ENCODE measurements at places on chromosomes 3 and 15.
A peak's percentile ranks its signal among the peaks of the same experiment; 100 is the strongest.

- no peaks in the 10 kb centered on the region for H3K27me3 ChIP-seq
- H3K4me3 ChIP-seq = no peak overlapping the region
- H3K36me3 ChIP-seq = no peaks in the 10 kb centered on the region
- H3K4me1 ChIP-seq = peaks cover 40% of the 10 kb centered on the region
- no peak overlapping the region for H3K27ac ChIP-seq
Measured at GRCh38 chr3:16838561-16838960, 46.2 kb upstream of the PLCL2 start.

- H3K4me3 ChIP-seq = peak overlapping the region; percentile 74
- no peaks in the 10 kb centered on the region for H3K27me3 ChIP-seq
- peak; percentile 89 for DNase-seq
- peaks cover 17% of the 10 kb centered on the region for H3K4me1 ChIP-seq
- H3K27ac ChIP-seq = peak overlapping the region; percentile 79
Measured at GRCh38 chr3:47009225-47010110, 30.0 kb downstream of the NBEAL2 start.

DNA sequence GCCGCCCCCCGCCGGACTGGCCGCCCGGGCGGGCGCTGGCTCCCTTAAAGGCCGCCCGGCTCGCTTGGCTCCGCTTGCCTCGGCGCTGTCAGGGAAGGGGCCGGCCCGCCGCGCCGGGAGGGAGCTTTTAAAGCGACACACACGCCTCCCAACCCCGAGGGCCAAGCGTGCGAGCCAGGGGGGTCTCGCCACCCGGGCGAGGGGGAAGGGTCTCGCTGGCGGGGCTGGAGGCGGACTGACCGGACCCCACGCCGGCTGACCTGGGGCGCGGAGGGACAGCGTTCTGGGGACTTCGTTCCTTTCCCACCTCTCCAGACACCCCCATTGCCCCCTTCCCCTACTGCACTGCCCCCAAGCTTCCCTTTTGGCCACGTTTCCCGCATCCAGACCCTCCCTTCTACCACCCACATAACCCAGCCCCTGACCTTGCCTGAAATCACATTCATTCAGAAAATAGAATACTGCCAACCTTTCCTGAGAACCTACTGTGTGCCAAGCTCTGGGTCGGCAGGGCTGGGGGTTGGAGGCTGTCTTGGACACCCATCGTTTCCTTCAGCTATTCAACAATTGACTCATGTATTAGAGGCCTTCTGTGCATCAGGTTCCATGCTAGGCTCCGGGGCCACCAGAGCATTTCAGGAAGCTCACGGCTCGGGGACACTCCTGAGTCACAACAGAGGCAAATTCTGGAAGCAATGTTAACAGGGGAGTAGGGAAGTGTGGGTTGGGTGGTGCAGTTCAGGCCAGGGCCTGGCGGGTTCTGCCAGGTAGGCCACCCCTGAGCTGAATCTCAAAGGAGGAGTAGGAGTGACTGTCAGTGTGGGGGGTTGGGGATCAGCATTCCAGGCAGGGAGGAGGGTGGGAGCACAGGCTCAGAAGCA is at the start of gene INSYN1:
TSS of gene INSYN1 (minus strand) at position 102 of the 881 bp plus-strand sequence. CDS start 2,221 bp downstream, outside the sequence.
- no peak within 1 kb of the TSS for H3K4me3 ChIP-seq
- H3K27me3 ChIP-seq = peaks cover 64% of the 10 kb centered on the region
- H3K36me3 ChIP-seq = no peaks in the 10 kb centered on the region

DNA sequence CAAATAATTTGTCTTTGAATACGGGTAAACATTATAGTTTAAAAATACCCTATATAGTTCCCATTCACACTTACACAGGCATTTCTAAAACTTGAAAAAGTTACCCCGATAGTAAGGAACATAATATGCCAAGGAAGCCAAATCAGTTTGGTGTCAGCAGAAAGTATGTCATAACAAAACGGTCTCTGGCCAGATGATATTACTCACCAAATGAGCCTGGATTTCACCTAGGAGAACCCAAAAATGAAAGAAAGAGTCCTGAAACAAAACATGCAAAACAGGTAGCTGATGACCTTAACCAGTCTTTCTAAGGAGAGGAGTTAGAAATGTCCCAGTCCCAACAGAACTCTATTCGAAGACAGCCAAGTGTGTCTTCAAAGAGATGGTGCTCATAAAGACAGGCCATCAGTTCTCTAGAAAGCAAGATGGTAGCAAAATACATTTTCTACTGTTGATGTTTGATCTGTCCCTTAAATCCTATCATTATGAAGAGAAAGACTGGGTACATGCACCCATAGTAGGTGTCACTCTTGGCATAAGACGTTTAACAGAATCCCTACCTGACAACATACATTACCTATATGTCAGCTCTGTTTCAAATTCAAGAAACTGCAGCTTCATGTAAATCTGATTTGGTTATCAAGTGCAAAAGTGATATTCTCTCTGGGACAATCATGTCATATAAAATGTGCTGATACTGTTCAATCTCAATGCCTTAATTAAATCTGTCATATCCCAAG is 942.5 kb downstream of the ROBO1 start:
- no peaks in the 10 kb centered on the region for H3K27me3 ChIP-seq
- no peaks in the 10 kb centered on the region for H3K36me3 ChIP-seq
- no peak overlapping the region for H3K4me3 ChIP-seq
- H3K4me1 ChIP-seq = no peaks in the 10 kb centered on the region
- no peak overlapping the region for H3K27ac ChIP-seq

DNA sequence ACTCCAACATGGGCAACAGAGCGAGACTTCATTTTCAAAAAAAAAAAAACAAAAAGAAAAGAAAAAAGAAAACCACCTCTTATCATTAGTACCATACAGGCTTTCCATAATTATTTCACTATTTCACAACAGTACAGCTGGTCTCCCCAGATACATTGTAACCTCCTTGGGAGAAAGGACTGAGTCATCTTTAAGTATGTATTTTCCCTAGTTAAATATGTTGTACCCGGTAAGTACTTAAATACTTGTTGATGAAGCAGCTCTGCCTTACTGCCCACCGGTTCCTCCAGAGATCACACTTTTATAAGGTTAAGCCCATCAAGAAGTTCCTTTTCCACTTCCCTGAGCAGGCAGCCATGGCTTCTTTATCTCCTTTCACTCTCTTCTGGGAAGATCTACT is 789.5 kb upstream of the CFAP20DC start:
- DNase-seq = no peak
- H3K27me3 ChIP-seq = no peaks in the 10 kb centered on the region
- no peak overlapping the region for H3K4me3 ChIP-seq
- H3K36me3 ChIP-seq = peaks cover 3% of the 10 kb centered on the region
- peak overlapping the region; percentile 3 for H3K27ac ChIP-seq
- H3K4me1 ChIP-seq = peaks cover 14% of the 10 kb centered on the region

- H3K27ac ChIP-seq = no peak overlapping the region
- H3K4me1 ChIP-seq = no peaks in the 10 kb centered on the region
- no peak overlapping the region for H3K4me3 ChIP-seq
- peaks cover 6% of the 10 kb centered on the region for H3K27me3 ChIP-seq
- no peak for DNase-seq
Measured at GRCh38 chr3:66836363-66837152, 161.5 kb upstream of the KBTBD8 start.

Measured in activated naive CD8-positive, alpha-beta T cell treated with anti-CD3 and anti-CD28 coated beads, Interleukin-2, amount 10 ng/mL, durations not matched to agents 7 days and 5 days (primary cell).